NCI-H146 (cell line): ENCODE measurements at places on chromosomes 5 and 9.

DNA sequence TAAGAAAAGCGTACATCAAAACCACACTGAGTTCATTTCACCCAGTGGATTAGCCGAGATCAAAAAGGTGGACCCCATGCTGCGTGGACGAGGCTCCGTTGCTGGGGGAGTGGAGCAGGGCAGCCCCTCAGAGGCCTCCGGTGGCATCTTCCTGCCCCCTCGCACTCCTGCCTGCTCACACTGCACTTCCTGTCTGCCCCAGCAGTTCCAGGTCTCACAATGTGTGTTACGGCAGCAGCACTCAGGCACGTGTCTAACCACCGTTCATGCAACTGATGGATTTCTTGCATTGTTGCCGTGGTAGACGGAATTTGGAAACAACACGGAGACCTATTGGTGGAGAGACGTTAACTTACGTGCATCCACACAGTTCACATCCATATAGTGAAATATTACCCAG, 196.6 kb upstream of the OTULINL start:
- DNase-seq, result no peak

GRCh38 chr9:86471171-86471815, 117.1 kb upstream of the TUT7 start:
- DNase-seq, result no peak

- DNase-seq, result no peak
Observed at GRCh38 chr9:136806631-136807201, 1.0 kb upstream of the RABL6 start.

DNA sequence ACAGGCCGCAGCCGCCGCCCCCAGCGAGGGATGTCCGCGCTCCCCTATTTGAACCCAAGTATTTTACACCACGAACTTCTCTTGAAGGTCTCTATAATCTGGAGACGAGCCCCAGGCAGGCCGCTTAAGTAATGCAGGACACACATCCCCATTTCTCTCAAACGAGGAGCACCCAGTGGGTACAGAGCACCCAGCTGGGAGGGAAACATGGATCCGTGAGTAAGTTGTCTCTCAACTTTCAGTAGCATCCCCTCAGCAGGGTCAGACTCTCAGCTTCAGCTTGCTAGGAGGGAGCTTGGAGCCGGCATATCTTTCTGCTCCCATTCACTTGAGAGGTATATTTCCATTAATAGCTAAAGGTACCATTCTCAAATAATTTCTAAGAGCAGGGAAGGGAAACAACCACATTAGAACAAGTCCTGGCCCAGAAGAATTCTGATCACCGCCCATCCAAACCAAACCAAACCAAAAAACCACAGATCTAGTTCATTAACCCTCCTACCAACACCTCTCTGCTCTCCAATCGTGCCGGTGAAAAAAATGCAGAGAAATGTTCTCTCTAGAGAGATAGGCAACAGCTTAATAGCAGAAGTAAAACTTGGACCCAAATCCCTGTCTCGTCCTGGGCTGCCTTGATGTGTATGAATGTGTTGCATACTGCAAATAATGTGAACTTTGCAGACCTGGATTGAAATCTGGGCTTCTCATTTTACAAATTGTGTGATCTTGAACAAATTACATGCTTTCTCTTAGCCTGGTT, 910 bp downstream of the TDRD7 start:
- peak; percentile 32 for DNase-seq

DNA sequence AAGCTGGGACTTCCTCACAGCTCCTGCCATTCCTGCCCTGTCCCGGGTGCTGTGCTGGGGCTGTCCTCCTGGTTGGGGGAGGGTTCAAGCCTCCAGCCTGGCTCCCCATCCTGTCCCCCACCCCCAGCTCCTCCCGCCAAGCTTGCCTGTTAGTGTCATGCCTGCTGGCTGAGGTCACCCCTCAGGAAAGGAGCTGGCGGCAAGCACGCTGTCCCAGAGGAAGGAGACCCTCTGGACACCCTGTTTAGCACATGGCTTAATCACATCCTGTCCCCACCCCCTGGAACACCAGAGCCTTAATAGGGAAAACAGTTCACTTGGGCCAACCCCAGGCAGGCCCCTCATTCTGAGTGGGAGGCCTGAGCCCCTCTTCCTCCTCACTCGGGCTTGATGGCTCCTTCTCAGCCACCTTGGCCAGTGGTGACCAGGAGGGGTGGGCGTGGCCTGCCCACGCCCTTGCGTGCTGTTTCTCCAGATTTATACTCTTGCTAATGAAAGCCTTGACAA, 9.2 kb upstream of the PHYHD1 start:
- DNase-seq, result no peak

GRCh38 chr9:35374436-35374835, 115.5 kb upstream of the RUSC2 start:
- DNase-seq, result no peak

DNA sequence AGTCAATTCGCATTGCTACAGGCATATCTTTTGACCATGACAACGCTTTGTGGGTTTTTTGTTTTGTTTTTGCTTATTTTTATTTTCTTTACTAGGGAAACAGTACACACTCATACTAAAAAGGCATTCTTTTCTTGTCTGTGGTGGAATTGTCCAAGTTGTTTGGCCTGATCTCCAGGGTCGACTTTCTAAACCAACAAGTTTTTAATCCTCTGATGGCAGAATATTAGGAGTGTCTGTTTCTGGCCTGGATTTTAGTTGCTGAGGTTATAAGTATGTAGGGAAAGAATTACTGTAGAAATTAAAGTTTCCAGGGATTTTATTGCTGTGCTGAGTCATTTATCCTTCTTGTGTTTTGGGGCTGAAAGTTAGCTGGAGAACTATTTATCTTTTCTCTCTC, 218.5 kb downstream of the TAF11L14 start:
- no peak for DNase-seq

GRCh38 chr5:139710319-139711066, 62.3 kb downstream of the CXXC5 start:
- DNase-seq, result peak; percentile 60

GRCh38 chr5:42419294-42419693, 3.9 kb upstream of the GHR start:
- DNase-seq, result no peak

DNA sequence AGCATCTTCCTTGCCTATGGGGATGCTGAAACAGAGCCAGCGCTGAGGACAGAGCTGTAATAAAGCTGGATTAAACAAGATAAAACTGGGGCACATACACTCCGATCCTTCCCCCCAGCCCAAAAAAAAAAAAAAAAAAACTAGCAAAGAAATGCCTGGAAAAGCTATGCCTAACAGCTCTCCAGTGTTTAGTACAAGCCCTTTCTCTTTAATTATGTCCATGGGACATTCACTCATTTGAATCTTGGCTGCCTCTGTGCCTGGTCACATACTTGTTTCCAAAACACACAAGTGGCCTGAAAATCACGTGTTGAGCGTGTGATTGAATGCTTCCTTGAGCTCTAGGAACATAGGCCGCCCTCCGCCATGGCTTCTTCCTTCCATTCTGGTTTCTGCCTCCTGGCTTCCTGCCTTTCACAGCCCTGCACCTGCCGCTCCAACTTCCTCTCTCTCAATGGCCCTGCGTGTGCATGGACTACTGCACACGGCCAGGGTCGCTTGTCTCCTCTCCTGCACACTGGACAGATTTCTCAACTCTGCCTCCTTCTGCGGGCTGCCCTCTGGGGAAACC, 111.0 kb upstream of the RETREG1 start:
- peak; percentile 86 for DNase-seq

GRCh38 chr9:133463864-133464615, 4.3 kb downstream of the CACFD1 start:
- DNase-seq, result no peak
